ENCODE measurements at places on chromosomes 3 and 15. TPM values are rescaled to one million over a fixed set of nuclear protein-coding genes. Genes with fewer than 3 reads are reported as not detected.

Gene NEK10
- 0.26 TPM for total RNA-seq

Gene RTP4
- total RNA-seq, result 0.43 TPM

Gene KCNAB1
- not detected for total RNA-seq

Gene MESP2
- total RNA-seq, result not detected

Gene IL17RE
- 0.24 TPM for total RNA-seq

Gene ZNF609
- total RNA-seq, result 40.4 TPM

Gene ARGFX
- not detected for total RNA-seq

Gene LMAN1L
- not detected for total RNA-seq

Gene ADAMTS17
- total RNA-seq, result 1.0 TPM

Gene LNP1
- 2.4 TPM for total RNA-seq
